ENCODE measurements at places on chromosomes 6 and 20. TPM values are rescaled to one million over a fixed set of nuclear protein-coding genes. Genes with fewer than 3 reads are reported as not detected.

The COL20A1 gene
- 0.47 TPM for total RNA-seq

The CLPSL1 gene
- not detected for total RNA-seq

The ZNF292 gene
- total RNA-seq: 67.9 TPM

The DNMT3B gene
- 15.4 TPM for total RNA-seq

The ALDH8A1 gene
- total RNA-seq: 0.40 TPM

The FGD2 gene
- not detected for total RNA-seq

The HAO1 gene
- total RNA-seq: not detected

The CST8 gene
- not detected for total RNA-seq

The FAM110A gene
- total RNA-seq: 17.9 TPM

The ELOVL4 gene
- 6.2 TPM for total RNA-seq

The NFATC2 gene
- total RNA-seq: 10.1 TPM

The CCN2 gene
- total RNA-seq: 33.5 TPM

The SLC32A1 gene
- total RNA-seq: not detected

The OXT gene
- total RNA-seq: not detected

The WFDC12 gene
- not detected for total RNA-seq

The PPP1R14C gene
- 1.2 TPM for total RNA-seq

The RNF144B gene
- 3.1 TPM for total RNA-seq

The FAM209B gene
- not detected for total RNA-seq

The GSTA3 gene
- total RNA-seq: not detected

The ENPP1 gene
- total RNA-seq: 2.7 TPM

The SMLR1 gene
- 0.79 TPM for total RNA-seq

The MEI4 gene
- total RNA-seq: 2.6 TPM

The TSHZ2 gene
- total RNA-seq: 22.9 TPM

The GCNT2 gene
- total RNA-seq: 8.2 TPM

The SLC17A2 gene
- total RNA-seq: not detected

The SYTL3 gene
- 2.1 TPM for total RNA-seq

Measured in progenitor cell of endocrine pancreas (in vitro differentiated cells).